ENCODE measurements at places on chromosomes 5 and 9.

GRCh38 chr5:6087576-6087975 lies 290.8 kb downstream of the MED10 start:
- no peak for DNase-seq

DNA sequence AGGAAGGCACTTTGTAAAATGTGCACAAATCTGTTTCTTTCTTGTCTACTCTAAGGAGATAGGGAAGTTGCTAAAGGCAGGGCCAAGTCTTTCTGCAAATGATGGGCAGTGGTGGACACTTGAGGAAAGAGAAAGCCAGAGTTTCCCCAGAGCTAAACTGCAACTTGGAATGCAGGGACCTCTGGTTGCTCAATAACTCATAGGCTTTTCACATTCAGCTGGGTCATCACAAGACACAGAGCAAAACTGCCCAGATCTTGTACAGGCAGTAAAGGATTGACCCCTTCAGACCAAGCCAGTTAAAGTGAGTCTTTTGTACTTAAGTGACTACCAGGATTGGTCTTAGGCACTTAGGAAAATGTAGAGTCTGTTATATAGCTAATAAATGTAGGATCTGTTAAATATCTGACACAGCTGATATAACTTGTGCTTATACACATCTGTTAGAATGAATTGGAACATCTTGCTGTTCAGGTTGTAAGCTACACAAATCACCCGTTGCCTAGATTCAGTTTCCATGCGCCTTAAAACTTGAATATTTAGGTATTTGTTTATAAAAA lies 13.5 kb upstream of the AGXT2 start:
- no peak for DNase-seq

GRCh38 chr5:143355710-143356109 lies 47.8 kb downstream of the NR3C1 start:
- peak; percentile 91 for DNase-seq

DNA sequence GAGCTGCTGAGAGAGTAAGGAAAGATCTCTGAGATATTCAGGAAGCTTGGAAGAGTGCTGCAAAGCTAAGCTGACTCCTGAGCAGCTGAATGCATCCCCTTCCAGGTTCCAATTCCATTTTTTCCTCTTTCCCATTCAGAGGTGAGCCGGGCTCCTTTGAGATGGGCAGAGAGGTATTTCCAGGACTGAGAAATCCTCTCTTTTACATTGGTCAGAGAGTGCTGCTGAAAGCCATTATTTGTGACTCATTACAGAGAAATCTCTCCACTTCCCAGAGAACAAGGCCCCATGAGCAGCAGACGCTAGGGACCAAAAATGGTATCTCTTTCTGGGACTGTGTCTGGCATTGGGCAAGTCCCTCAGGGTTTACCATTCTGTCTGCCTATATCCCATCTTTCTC lies 3.7 kb downstream of the MCTP1 start:
- DNase-seq = peak; percentile 52

GRCh38 chr9:3528451-3528850 lies 2.6 kb upstream of the RFX3 start:
- DNase-seq = no peak

GRCh38 chr9:131517761-131518190 lies 13.3 kb downstream of the UCK1 start:
- DNase-seq = no peak

- peak; percentile 44 for DNase-seq
Observed at GRCh38 chr9:90642570-90643539, at the start of gene DIRAS2. Gene DIRAS2 (minus strand): TSS chr9:90642824. CDS start chr9:90613827, 28,997 bp downstream.

DNA sequence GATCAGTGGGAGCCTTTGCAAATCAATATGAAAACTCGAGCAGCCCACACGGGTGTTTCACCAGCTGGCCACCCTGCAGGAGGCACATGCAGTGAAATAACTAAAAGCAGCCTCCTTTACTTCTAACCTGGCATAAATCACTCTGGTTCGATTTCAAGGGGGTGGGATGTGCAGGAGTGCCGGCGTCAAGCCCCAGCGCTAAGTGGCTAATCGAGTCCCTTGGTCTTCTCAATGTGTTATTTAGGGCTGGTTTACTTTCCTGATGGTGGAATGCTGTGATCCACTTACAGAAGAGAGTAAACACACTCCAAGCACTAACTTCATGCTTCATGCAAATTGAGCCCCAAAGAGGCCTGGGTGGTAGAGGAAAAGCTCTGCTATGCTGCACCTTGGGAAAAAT lies 109.4 kb downstream of the TMEM174 start:
- DNase-seq = no peak
